Left ventricle myocardium inferior (tissue), 1 donor: ENCODE measurements at places on chromosomes 2 and 18. TPM values are rescaled to one million over a fixed set of nuclear protein-coding genes. Genes with fewer than 3 reads are reported as not detected.

The FNDC4 gene
- 1.7 TPM for total RNA-seq

GRCh38 chr2:86645752-86646151 is 22.1 kb upstream of the RNF103 start:
- H3K27me3 ChIP-seq = no peaks in the 10 kb centered on the region
- DNase-seq = no peak
- H3K27ac ChIP-seq = no peak overlapping the region
- H3K4me1 ChIP-seq = no peaks in the 10 kb centered on the region
- no peaks in the 10 kb centered on the region for H3K36me3 ChIP-seq

DNA sequence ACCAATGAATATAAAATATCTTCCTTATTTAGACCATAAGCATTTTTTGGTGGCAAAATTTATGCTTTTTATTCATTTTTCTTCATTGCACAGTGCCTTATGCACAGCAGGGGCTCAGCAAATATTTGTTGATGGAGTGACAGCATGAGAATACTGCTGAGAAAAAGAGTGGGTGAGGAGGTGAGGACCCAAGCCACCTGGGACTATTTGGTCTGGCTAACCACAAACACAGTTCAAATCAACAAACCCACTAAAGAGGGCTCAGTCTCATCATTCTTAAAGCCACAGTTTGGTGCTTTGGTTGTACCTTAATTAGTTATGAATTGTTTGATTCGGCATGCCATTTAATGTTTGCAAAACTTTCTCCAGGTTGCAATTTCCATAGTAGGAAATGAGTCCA is 183.5 kb upstream of the ZNF521 start:
- H3K4me3 ChIP-seq = no peak overlapping the region
- H3K36me3 ChIP-seq = no peaks in the 10 kb centered on the region
- peaks cover 3% of the 10 kb centered on the region for H3K27me3 ChIP-seq
- DNase-seq = no peak
- no peak overlapping the region for H3K27ac ChIP-seq
- no peaks in the 10 kb centered on the region for H3K4me1 ChIP-seq

- DNase-seq = no peak
- H3K4me1 ChIP-seq = no peaks in the 10 kb centered on the region
- no peaks in the 10 kb centered on the region for H3K36me3 ChIP-seq
- no peak overlapping the region for H3K27ac ChIP-seq
- no peak overlapping the region for H3K4me3 ChIP-seq
Measured at GRCh38 chr2:226074391-226074790, 674.9 kb downstream of the NYAP2 start.

The WDPCP gene
- total RNA-seq = 18.8 TPM

- H3K4me3 ChIP-seq = no peak overlapping the region
- H3K36me3 ChIP-seq = no peaks in the 10 kb centered on the region
- no peak for DNase-seq
Measured at GRCh38 chr2:188850786-188851185, 123.4 kb upstream of the COL3A1 start.

GRCh38 chr2:85852152-85852840 is 36.5 kb downstream of the ST3GAL5 start:
- peaks cover 31% of the 10 kb centered on the region for H3K36me3 ChIP-seq
- H3K27me3 ChIP-seq = no peaks in the 10 kb centered on the region
- no peak for DNase-seq
- H3K4me3 ChIP-seq = no peak overlapping the region
- H3K27ac ChIP-seq = peak overlapping the region; percentile 67
- peaks cover 20% of the 10 kb centered on the region for H3K4me1 ChIP-seq

The CNGA3 gene
- not detected for total RNA-seq

The COL4A3 gene
- total RNA-seq = 4.4 TPM

DNA sequence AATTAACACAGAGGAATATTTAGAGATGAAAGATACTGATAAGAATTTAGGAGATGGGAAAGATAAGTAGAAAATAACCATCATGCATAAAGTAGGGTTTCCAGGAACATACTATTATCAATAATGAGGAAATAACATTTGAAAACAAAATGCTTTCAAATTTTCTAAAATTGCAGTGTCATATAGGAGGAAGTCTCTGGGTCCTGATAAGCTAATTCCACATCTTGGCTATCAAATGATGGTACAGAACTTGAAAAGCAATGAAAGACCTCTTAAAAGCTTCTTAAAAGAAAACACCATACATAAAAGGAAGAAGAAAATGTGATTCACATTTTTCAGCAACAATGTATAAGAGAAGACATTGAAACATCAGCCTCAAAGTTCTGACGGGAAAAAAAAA is 1024.8 kb downstream of the TSN start:
- H3K4me3 ChIP-seq = no peak overlapping the region
- DNase-seq = no peak
- no peaks in the 10 kb centered on the region for H3K4me1 ChIP-seq
- no peaks in the 10 kb centered on the region for H3K36me3 ChIP-seq
- no peak overlapping the region for H3K27ac ChIP-seq

- no peak for DNase-seq
- no peaks in the 10 kb centered on the region for H3K27me3 ChIP-seq
- no peak overlapping the region for H3K27ac ChIP-seq
- H3K4me3 ChIP-seq = no peak overlapping the region
- no peaks in the 10 kb centered on the region for H3K36me3 ChIP-seq
Measured at GRCh38 chr2:150188177-150188576, 299.3 kb downstream of the RND3 start.

GRCh38 chr2:28276807-28277206 is 115.9 kb upstream of the FOSL2 start:
- no peaks in the 10 kb centered on the region for H3K27me3 ChIP-seq
- H3K4me1 ChIP-seq = peaks cover 35% of the 10 kb centered on the region
- DNase-seq = peak; percentile 25
- no peak overlapping the region for H3K4me3 ChIP-seq
- peak overlapping the region; percentile 69 for H3K27ac ChIP-seq

The KLHL30 gene
- total RNA-seq = 17.3 TPM

DNA sequence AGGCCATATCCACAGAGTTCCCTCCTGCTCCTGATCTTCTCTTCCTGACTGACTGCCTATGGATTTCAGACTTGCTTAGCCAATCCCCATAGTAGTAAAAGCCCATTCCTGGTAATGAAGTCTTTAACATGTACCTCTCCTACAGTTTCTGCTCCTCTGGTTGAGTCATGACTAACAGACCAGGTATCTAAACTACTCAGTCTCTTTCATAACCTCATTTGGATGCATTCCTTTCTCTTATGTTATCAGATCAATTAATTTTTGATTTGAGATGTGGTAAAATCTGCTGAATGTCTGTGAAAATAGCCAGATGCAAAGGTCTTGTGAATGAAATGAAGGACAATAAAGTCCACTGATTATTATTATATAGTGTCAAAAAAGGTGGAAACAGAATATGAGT is 198.0 kb downstream of the NBAS start:
- no peak overlapping the region for H3K4me3 ChIP-seq
- no peak for DNase-seq
- no peaks in the 10 kb centered on the region for H3K4me1 ChIP-seq
- no peak overlapping the region for H3K27ac ChIP-seq
- H3K36me3 ChIP-seq = peaks cover 42% of the 10 kb centered on the region
- H3K27me3 ChIP-seq = no peaks in the 10 kb centered on the region

The HOXD8 gene
- total RNA-seq = 0.14 TPM

- peak; percentile 32 for DNase-seq
- H3K4me3 ChIP-seq = no peak overlapping the region
- H3K36me3 ChIP-seq = no peaks in the 10 kb centered on the region
- peaks cover 34% of the 10 kb centered on the region for H3K27me3 ChIP-seq
Measured at GRCh38 chr2:129606496-129607270, 372.8 kb upstream of the RAB6C start.

DNA sequence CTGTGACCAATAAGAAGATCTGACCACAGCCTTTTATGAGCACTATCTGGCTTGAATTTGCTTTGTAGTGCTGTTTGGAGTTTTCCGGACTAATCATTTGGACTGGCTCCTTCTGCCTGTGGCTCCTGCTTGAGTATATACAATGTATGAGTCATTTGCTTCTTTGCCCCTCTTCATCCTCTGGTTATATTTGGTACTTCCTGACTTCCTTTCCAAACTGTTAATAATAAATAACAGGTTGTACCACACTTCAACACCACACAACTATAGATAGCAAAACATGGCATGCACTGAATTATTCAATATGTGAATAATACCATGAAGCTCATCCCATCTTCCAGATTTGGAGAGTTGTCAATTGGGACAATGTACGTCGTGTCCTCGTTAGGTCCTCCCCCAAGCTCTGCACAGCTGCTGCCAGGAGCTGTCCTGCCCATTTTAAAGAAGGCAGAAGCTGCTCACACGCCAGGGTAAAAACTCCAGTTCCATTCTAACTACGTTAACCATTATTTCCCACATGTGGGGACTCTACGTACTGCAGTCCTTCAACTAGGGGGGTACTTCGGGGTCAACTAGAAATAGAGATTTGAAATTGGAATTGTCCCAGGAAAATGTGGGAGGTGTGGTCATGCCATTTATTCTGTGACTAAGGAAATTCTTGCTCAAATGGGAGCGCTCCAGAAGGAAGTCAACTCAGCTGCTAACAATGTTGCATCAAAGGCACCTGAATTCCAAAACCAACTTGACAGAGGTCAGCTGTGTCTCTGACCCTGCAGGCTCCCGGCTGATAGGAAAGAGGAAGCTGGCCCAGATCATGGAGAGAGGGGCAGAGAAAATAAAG is 38.1 kb downstream of the ST8SIA5 start:
- peak overlapping the region; percentile 6 for H3K4me3 ChIP-seq
- DNase-seq = no peak
- H3K27me3 ChIP-seq = no peaks in the 10 kb centered on the region
- H3K4me1 ChIP-seq = peaks cover 22% of the 10 kb centered on the region
- no peaks in the 10 kb centered on the region for H3K36me3 ChIP-seq
- peak overlapping the region; percentile 62 for H3K27ac ChIP-seq

DNA sequence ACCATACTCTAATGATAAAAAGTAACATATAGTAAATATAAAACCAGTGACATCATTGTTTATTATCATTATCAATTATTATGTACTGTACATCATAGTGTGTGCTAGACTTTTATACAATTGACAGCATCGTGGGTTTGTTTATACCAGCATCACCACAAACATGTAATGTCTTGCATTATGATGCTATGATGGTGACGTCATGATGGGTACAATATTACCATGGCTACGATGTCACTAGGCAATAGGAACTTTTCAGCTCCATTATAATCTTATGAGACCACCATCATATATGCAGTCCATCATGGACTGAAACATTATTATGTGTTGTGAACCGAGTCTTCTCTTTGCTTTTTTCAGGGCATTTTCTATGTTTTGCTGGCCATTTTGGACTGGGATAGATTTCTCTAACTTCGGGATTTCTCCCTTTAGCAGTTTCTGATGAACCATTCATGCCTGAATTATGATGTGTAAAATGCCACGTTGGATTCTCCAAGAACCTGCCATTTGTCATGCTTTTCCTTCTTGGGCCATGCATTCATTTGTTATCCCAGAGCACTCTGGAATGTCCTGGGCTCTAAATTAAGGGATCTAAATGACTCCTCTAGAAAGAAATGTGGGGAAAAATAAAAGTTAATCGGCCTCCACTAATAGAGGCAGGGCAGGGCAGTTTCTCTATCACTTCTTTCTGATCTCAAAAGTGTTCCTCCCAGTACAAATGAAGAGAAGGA is 325.6 kb upstream of the TNP1 start:
- H3K4me3 ChIP-seq = no peak overlapping the region
- H3K27ac ChIP-seq = peak overlapping the region; percentile 80
- no peak for DNase-seq
- no peaks in the 10 kb centered on the region for H3K27me3 ChIP-seq
- peaks cover 31% of the 10 kb centered on the region for H3K4me1 ChIP-seq

DNA sequence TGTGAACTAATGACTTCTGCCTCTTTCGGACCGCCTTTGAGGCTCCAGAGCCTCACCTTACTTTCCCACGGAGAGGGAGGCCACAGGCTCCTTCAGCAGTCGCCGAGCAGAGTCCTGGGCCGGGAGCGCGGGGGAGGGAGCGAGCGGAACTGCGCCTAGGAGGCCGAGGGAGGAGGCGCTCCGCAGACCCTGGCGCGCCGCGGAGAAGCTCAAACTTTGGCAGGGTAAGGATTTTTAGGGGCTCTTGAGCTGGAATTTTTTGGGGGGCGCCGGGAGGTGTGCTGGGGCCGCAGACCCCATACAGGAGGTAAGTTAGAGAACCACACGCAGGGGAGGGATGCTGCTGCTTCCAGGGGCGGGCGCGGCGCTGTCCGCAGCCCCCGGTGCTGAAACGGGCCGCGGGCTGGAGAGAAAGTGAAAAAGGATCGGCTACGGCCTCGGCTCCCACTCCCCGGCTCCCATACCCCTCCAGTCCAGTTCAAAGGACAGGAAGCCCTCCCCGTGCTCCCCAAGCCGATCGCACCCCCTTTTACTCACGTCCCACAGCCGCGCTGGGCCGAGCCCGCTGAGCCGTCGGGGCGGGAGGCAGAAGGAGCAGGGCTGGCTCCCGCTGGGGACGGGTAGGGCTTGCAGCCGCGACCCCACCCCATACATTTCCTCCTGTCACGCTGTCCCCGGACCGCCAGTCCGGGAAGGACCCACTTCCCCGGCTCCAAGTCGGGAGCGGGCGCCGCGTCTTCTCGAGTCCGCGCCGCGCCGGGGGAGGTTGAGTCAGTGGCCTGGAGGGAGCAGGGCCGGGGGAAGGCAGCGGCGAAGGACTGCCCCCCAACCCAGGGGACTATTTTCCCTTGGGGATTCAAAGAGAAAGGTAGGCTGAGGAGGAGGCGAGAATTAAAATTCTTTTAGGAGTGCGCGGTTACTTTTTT is at the start of gene CNGA3:
TSS of gene CNGA3 (plus strand) at position 146 of the 926 bp plus-strand sequence. CDS start 23,520 bp downstream, outside the sequence.
- no peak within 1 kb of the TSS for H3K27ac ChIP-seq
- H3K4me1 ChIP-seq = peaks cover 14% of the 10 kb centered on the region
- H3K4me3 ChIP-seq = peak within 1 kb of the TSS; percentile 47
- no peaks in the 10 kb centered on the region for H3K36me3 ChIP-seq
- DNase-seq = peak; percentile 18
- H3K27me3 ChIP-seq = peaks cover 100% of the 10 kb centered on the region

GRCh38 chr2:208320686-208321085 is 54.6 kb downstream of the PIKFYVE start:
- peak; percentile 52 for DNase-seq
- peak overlapping the region; percentile 79 for H3K27ac ChIP-seq
- H3K4me3 ChIP-seq = peak overlapping the region; percentile 29
- H3K27me3 ChIP-seq = no peaks in the 10 kb centered on the region
- peaks cover 42% of the 10 kb centered on the region for H3K4me1 ChIP-seq

DNA sequence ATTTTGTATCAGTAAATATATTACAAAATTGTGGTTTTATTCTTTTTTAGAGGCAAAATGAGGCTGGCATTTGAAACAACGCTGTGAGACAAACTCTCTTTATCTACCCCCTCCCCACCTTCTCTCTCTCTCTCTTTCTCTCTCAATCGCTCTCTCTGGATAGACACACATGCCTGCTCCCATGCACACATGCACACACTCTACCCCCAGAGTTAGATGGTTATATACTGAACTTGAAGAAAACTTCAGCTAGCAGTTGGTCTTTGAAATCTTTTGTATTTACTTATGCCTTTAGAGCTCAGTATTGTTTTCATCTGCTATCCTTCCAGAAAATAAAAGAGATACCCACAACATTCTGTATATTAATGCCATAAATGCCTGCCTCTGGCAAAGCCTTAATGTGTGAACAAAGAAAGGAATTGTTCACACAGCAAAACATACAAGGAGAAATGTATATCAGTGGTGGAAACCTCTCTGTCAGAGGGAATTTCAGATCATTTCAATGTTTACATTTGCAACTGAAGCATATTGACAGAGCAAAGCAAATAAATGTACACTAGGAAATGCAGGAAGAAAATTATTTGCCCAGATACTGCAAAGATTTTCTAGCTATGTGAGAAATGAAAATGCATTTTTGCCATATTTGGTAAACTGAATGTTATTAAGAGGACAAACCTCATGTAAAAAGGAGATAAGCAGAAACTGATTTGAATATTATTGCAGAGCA is 217.0 kb upstream of the UBE2E3 start:
- no peak for DNase-seq
- H3K27ac ChIP-seq = no peak overlapping the region
- no peak overlapping the region for H3K4me3 ChIP-seq
- H3K36me3 ChIP-seq = no peaks in the 10 kb centered on the region
